ENCODE measurements at places on chromosomes 11 and 22.

GRCh38 chr11:133950874-133951326 lies 5.9 kb downstream of the IGSF9B start:
- H3K27me3 ChIP-seq, result peaks cover 60% of the 10 kb centered on the region
- no peak overlapping the region for H3K27ac ChIP-seq
- peaks cover 57% of the 10 kb centered on the region for H3K4me1 ChIP-seq
- no peaks in the 10 kb centered on the region for H3K36me3 ChIP-seq
- peak overlapping the region; percentile 22 for H3K4me3 ChIP-seq

DNA sequence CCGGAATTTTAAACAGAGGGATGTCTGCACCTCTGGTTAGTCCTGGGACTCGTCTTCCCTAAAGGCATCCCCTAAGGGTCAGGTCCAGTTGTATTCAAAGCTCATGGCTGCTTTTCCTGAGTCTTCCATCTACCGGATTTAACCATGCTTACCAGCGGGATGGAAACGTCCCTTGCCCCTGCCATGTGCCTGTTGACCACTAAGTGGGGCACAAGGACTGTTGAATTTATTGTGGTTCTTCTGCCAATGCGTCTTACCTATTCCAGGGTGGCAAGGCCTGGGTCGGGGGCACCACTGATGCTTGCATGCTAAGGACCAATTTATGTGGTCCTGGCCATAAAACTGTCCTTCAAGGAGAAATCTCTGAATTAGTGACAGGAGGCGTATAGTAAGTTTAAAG lies 25.6 kb downstream of the ANKRD42 start:
- no peaks in the 10 kb centered on the region for H3K4me1 ChIP-seq
- H3K36me3 ChIP-seq, result no peaks in the 10 kb centered on the region
- no peak for DNase-seq
- H3K27ac ChIP-seq, result no peak overlapping the region

DNA sequence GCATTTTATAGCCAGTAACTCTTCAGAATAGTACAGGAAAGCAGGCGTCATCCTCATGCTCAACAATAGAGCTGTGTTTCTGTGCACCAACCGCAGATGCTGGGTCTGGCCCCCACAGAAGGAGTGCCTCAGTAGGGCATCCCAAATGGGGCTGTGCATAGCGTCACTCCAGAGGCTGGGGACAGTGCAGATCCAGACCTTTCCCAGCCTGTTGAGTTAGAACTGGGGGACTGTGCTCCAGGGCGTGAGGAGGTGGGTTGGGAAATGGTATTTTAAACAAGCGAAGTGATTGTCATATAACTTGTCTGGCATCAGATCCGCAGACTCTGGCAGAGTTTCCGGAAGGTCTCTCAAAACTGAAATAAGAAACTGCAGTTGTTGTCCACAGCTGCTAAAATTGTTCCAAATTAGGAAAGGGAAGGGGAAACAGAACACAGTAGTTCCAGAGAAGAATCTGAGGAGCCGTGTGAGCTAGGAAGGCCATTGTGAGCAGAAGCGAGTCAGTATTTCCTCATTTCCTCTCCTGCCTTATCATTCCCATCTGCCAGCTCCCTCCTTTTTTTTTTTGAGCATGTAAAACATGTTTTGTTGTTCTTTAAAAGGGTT lies 52.2 kb downstream of the JAM3 start:
- H3K4me3 ChIP-seq, result peak overlapping the region; percentile 22
- no peak for DNase-seq
- H3K36me3 ChIP-seq, result no peaks in the 10 kb centered on the region
- peaks cover 51% of the 10 kb centered on the region for H3K4me1 ChIP-seq
- peak overlapping the region; percentile 79 for H3K27ac ChIP-seq
- H3K27me3 ChIP-seq, result peaks cover 4% of the 10 kb centered on the region

GRCh38 chr22:44358709-44359440 lies 46.1 kb upstream of the SHISAL1 start:
- peaks cover 35% of the 10 kb centered on the region for H3K4me1 ChIP-seq
- H3K36me3 ChIP-seq, result no peaks in the 10 kb centered on the region
- peak; percentile 72 for DNase-seq
- peaks cover 26% of the 10 kb centered on the region for H3K27me3 ChIP-seq
- H3K4me3 ChIP-seq, result no peak overlapping the region

DNA sequence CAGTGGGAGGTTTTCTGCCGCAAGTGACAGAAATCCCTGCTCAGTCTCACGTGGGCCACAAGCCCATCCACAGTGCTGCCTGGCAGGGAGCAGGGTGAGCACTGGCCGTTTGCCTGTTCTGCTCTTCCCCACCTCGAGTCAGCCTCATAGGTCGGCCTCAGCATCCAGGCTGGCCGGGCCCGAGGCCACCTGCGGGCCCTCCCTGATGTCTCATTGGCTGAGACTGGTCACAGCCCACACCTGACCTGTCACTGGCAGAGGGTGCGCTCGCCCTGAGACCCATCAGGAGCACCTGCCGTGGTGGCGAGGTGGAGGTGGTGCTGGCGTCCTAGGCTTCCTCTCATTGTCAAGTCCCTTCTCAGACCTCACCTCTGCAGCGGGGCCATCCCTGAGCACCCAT lies 72.1 kb downstream of the ELFN2 start:
- H3K36me3 ChIP-seq, result no peaks in the 10 kb centered on the region
- no peaks in the 10 kb centered on the region for H3K4me1 ChIP-seq
- no peak overlapping the region for H3K27ac ChIP-seq
- no peak for DNase-seq
- H3K4me3 ChIP-seq, result no peak overlapping the region

GRCh38 chr11:126024123-126024522 lies 38.5 kb downstream of the CDON start:
- peak overlapping the region; percentile 21 for H3K27ac ChIP-seq
- H3K36me3 ChIP-seq, result peaks cover 4% of the 10 kb centered on the region
- H3K4me3 ChIP-seq, result no peak overlapping the region
- no peaks in the 10 kb centered on the region for H3K27me3 ChIP-seq

DNA sequence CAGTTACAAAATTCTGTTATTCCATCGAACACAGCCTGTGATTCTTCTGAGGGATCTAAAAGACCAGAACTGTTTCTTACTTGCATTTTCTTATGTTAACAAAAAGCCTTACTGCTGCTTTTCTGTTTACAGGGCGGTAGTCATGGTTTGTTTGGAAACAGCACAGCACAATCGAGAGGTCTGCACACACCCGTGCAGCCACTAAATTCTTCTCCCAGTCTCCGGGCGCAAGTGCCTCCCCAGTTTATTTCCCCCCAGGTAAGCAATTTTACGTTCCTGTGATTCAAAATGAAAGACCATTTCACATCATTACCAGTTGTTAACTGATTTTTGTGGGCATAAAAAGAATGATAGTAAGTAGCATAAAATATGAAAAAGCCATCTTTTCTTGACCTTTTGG lies 60.8 kb upstream of the ADSL start:
- H3K4me1 ChIP-seq, result peaks cover 14% of the 10 kb centered on the region
- H3K36me3 ChIP-seq, result peaks cover 61% of the 10 kb centered on the region
- no peak overlapping the region for H3K27ac ChIP-seq
- H3K27me3 ChIP-seq, result no peaks in the 10 kb centered on the region
- H3K4me3 ChIP-seq, result no peak overlapping the region
- DNase-seq, result no peak

DNA sequence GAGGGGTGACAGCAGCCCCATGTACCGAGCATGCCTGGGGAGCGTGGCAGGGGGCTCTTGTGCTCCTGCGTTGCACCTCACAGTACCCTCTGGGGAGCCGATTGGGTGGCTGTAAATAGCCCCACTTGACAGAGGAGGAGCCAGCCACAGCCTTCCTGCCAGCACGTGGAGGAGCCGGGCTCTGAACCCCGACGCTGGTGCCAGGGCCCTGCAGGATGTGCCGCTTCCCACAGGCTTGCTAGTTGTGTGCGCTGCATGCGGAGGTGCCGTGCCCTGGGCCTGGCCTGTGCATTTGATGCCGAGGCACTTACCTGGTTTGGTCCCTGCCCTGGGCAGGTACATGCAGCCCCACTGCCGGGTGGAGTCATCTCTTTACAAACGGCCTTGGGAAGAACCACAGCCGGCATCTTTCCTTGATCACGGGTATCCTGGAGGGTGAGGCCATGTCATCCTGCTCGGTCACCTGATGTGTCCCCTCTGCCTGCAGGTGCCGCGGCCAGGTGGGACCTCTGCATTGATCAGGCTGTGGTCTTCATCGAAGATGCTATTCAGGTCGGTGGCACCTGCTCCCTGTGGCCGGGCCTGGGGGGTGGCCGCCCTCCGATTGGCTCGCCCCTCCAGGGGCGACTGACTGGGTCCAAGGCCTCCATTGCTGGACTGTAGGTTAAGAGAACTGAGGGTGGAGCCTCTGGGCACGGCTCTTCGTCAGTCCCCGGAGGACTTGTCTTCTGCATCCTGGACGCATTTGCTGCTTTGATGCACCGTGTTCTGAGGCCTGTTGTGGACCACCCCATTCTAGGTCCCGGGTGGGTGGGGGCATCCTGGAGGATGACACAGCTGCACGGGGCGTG lies 5.0 kb downstream of the TPCN2 start:
- DNase-seq, result no peak
- H3K27me3 ChIP-seq, result no peaks in the 10 kb centered on the region
- H3K4me3 ChIP-seq, result no peak overlapping the region
- no peak overlapping the region for H3K27ac ChIP-seq

GRCh38 chr11:23217072-23217471 lies 356.8 kb upstream of the CCDC179 start:
- H3K27me3 ChIP-seq, result no peaks in the 10 kb centered on the region
- H3K4me3 ChIP-seq, result no peak overlapping the region
- no peak overlapping the region for H3K27ac ChIP-seq
